Activated T-helper 1 cell treated with anti-CD3 and anti-CD28 coated beads, Interleukin-2, amount 50 U/mL, for 16 hours (primary cell): ENCODE measurements at places on chromosomes 5 and 9.

GRCh38 chr5:30808996-30809395 lies 384.5 kb upstream of the CDH6 start:
- DNase-seq = no peak

DNA sequence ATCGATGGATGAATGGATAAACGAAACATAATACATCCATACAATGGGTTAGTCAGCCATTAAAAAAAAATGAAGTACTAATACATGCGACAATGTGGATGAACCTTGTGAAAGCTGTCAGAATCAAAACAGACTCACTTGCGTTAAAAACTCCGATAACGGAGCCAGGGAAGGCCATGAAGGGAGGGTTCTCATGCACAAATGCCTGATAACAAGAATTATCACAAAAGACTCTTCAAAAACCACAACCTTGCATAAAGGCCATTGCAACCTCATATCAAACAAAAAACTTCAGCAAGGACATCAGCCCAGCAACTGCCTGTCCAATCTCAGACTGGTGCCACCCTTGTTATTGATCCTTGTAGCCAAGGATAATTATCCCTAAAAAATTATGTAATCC lies 13.7 kb downstream of the ERMP1 start:
- no peak for DNase-seq

DNA sequence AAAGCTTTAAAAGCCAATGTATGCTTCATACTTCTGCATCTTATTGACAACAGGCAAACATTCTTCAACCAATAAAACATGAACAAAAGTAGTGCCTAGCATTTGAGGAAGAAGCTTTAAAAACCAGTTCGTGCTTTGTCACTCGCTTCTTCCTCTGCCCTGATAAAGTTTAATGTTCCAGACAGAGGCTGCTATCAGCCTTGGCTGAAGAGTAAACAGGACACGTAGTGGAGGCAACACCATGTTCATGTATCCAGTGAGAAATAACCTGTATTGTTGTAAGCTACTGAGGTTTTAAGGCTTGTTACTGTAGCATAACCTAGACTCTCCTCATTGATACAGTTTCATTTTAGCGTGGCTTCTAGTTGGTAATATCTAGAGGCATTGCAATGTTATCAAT lies 3.2 kb upstream of the FUBP3 start:
- DNase-seq = no peak

DNA sequence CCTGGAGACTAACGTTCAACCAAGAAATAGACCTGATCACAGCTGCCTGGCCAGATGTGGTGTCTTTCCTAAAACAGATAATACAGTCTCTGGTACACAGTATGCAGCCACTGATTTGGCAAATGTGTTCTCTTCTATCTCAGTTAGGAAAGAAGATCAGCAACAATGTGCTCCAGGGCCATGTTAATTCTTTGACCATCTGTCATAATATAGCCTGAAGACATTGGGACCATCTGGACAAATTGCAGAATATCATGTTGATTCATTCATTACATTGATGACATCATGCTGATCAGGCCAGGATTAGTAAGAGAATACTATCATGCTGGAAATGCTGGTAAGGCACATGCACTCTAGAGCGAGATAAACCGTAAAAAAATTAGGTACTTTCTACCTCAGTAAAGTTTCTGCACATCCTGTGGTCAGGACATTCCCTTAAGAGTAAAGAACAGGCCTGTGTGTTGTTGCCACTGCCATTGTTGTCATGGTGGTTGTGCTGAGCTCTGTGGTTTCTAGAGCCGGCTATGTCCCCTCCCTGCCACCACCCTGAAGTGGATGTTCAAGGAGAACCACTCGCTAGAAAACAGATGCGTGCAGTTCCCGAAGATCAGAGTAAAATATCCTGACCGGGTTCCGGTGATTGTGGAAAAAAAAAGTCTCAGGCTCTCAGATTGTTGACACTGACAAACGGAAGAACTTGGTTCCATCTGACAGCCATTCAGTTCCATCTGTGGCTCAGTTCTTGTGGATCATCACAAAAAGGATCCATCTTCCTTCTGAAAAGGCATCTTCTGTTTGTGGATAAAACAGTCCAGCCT lies 6.4 kb upstream of the JMY start:
- DNase-seq = no peak

GRCh38 chr5:176851871-176852658 lies 41.7 kb downstream of the UNC5A start:
- DNase-seq = no peak

DNA sequence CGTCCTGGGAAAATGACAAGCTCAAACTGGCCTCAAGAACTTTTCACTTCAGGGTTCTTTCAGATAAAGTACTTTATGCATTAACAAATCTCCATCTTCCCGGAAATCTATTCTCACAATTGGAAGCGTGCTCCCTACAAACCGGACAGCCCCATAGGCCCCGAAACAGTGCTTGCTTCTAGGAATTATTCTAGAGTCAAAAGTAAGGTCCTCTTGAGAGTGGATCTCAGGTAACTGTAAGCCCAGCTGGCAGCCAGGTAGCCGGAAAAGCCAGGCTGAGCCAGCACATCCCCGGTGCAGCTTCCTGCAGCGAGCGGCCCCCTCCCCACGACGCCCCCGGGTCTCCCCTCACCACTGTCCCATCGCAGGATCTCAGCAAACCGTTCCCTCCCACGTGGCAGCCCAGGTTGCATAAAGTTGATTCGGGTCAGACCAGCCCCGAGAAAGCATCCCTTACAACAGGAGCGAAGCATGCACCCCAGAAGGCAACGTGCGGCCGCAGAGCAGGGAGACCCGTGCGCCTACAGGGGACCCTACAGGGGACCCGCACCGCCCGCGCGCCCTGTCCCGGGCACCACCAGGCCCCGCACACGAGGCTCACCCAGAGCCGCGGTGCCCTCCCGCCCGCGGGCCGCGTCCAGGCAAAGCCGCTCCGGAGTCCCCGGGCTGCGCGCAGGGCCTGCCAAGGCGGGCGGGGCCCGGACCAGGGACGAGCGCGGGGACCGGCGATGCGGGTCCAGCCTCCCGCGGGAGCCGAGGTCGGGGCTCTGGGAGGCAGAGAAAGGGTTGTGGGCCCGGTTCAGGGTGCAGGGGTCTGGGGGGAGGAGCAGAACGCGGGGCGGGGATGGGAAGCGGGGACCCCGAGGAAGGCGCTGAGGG lies 920 bp downstream of the LPCAT1 start:
- no peak for DNase-seq

DNA sequence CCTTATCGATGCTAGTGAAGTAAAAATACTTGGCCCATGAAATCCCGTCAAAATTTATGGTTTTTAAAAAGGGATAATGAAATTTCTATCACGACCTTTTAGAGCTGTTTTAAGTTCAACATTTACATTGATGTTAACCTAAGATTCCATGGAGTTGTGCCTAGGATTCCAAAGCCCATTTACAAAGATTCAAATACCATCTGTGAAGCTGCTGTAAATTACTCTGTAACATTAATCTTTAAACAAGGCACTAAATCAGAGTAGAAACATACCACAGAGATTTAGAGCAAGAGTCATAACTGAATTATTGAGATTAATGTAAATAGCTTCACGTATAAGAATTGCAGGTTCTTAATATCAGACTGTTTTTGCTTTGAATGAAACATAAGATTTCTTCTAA lies 17.7 kb downstream of the POU5F2 start:
- DNase-seq = no peak

DNA sequence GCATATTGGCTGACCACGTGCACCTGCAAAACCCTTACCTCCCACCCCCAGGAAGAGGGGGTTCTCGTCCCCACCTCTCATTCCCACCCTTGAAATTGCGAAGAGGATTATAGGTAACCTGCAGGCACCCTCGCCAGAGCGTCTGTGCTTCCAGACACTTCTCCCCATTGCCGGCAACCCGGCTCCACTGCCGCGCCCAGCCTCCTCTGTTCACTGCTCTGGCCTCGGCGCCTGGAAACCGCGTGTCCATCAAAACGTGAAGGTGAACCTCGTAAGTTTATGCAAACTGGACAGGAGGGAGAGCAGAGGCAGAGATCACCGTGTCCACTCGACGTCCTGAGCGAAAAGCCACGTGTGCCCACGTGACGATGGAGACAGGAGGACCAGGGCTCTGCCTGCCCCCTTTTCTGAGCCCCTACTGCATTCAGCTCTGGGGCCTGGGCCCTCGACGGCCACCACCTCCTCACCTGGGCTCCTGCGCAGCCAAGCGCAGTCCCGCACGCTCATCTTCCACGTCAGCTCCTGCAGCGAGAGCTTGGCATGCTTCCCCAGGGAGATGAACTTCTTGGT lies 1.9 kb downstream of the TERT start:
- DNase-seq = no peak

GRCh38 chr5:177176175-177176711 lies 42.7 kb downstream of the NSD1 start:
- DNase-seq = no peak

DNA sequence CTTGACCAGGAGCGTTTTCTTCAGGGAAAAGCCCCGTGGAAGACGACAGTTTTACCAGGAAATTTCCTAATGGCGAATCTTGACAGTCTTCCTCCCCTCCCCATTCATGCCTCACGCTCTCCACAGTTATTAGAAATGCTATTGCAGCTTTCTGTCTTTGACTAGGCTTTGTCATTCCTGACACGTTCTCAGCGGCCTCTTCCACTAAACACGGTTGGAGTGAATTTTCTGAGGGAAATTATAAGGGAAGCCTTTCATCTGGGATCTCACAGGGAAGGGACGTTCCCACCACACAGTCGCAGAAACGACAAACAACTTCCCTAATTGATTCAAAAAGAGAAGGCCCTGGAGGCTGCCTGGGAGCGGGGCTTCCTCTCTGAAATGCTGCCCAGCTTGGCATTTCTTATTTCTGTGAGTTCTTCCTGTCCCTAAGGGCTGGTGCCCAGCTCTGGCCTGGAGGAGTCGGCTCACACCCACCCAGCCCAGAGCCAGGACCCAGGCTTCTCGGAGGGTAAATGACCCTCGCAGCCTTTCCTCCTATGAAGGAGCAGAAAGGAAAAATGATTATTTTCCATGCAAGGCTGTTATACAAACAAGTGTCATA lies 57.1 kb upstream of the PPP1R26 start:
- no peak for DNase-seq

DNA sequence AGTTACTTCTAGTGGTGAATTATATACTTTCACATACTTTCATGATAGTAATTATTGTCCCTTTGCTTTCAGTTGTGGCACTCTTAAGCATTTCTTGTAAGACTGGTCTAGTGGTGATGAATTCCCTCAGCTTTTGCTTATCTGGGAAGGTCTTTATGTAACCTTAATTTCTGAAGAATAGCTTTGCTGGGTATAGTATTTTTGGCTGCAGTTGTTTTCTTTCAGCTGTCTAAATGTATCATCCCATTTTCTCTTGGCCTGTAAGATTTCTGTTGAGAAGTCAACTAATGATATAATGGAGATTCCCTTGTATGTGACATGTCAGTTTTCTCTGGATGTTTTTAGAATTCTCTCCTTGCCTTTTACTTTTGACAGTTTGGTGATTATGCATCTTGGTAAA lies 41.0 kb downstream of the TMEM38B start:
- no peak for DNase-seq

DNA sequence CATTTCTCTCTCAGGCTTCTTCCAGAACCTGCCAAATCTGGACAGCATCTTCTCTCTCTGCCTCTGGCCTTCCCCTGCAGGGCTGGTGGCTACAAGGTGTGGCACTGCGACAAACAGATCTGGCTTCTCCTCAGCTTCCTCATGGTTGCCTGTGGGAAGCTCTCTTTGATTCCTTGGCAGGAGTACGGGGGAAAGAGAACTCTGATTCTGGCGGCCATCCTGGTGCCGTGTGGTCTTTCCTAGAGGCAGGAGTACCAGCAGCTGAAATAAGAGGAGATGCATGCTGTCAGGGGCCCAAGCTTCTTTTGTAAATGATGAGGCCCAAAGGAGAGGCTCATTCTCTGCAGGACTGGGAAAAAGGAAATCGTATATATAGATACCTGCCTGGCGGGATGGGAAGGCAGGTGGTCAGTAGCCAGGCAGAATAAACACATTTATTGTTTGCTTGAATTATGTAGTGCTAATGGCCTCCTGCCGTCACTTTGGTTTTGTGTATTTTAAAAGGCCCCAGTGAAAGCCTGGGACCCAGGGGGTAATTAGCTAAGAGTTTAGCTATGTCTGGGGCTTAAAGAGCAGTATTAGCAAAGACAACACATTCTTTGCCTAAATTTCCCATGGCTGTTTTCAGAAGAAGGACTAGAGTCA lies at the start of gene CER1:
Gene CER1 (minus strand): TSS at position 343 of the 645 bp plus-strand sequence. CDS start 61 bp downstream, at position 282.
- no peak for DNase-seq

DNA sequence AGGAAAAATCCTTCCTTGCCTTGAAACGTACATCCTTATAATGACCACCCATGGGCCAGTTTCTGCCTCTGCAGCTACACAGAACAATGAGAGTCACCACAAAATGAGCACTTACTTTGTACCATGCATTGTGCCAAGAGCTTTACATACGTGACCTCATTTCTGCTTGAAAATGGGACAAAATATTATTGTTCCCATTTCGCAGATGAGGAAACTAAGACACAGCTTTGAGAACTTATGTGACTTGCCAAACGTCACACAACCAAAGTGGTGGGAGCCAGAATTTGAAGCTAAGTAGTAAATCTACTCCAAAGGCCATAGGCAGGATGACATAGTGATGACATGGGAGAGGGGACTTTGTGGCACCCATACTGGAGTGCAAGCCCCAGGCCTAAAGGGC lies 34.8 kb upstream of the GRPEL2 start:
- DNase-seq = no peak

DNA sequence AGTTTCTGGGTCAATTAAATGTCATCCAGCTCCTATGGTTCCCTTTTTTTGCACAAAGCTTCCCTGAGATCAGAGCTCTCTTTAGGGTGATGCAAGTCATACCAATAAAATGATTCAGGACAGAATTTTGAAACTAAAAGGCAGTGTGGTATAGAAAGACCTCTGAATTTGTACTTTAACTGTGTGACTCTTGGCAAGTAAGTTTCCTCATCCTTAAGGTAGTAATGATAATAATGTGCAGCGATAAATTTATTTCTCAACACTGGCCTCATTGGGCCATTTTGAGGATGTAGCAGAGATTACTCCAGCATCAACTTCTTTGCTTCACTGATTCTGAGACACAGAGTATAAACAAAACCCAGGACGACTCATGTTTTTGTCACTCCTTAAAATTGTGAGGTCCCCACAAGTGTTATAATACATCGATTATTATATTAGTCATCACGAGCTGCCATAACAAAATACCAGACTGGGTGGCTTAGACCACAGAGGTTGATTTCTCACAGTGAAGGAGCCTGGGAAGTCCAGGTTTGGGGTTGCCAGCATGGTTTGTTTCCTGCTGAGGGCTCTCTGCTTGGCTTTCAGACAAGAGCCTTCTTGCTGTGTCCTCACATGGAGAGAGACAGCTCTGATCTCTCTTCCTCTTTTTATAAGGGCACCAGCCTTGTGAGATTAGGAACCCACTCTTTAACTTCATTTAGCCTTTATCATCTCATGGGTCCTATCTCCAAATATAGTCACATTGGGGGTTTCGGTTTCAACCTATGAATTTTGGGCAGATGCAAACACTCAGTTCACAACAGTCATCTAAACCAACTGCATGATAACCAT lies 293.0 kb downstream of the ZNF608 start:
- no peak for DNase-seq

- DNase-seq = no peak
Measured at GRCh38 chr9:116767219-116767618, 80.1 kb downstream of the TRIM32 start.

- DNase-seq = no peak
Measured at GRCh38 chr5:124124711-124125229, 612.8 kb downstream of the CSNK1G3 start.

GRCh38 chr5:17225520-17225919 lies 8.1 kb downstream of the BASP1 start:
- no peak for DNase-seq

- no peak for DNase-seq
Measured at GRCh38 chr9:136182850-136183422, 22.0 kb downstream of the LHX3 start.

GRCh38 chr5:32852976-32853375 lies 141.9 kb downstream of the NPR3 start:
- DNase-seq = no peak

GRCh38 chr9:137719194-137719593 lies 100.4 kb downstream of the EHMT1 start:
- DNase-seq = no peak
